ENCODE measurements at places on chromosomes 6 and 20.
A peak's percentile ranks its signal among the peaks of the same experiment; 100 is the strongest.

DNA sequence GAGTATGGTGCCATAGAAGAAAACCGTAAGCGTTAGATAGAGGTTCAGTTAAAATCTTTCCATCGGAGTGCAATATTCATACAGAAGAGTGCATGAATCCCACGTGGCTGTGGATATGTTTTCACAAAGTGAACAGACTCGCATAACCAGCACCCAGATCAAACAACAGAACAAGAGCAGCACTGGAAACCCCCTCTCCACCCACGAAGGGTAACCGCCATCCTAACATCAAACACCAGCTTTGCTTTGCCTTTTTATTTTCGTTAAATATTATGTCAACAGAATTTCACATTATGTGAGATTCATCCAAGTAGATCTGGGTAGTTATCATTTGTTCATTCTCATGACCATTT is 4.7 kb downstream of the GTSF1L start:
- no peak for DNase-seq

- no peak for DNase-seq
Measured at GRCh38 chr6:4778086-4778485, 1.9 kb downstream of the CDYL start.

DNA sequence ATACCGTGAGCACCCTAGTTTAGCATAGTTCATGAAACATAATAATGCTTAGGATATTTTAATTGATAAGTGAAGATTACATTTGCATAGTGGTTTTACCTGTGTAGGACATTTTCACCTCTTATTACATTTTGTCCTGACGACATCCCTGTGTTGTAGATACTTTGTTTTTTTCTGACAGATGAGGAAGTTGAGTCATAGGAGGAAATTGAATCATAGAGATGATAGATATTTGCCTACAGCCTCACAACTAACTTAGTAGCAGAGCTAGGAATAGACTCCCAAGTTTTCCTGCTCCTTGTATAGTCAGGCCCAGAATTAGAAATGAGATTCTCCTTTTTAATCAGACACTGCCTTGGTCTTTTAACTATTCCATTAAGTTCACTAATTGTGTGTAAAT is 100.5 kb upstream of the SUPT3H start:
- peak; percentile 79 for DNase-seq

DNA sequence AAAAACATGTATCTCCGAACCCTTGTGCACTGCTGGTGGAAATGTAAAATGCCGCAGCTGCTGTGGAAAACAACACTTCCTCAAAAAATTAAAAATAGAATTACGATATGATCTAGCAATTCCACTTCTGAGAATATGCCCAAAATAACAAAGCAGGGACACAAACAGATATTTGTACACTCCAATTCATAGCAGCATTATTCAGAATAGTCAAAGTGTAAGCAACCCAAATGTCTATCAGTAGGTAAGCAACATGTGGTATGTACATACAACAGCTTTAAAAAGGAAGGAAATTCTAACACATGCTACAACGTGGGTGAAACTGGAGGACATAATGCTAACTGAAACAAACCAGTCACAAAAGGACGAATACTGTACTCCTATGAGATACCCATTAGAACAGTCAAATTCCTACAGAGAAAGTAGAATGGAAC is 5.7 kb upstream of the RAB5IF start:
- no peak for DNase-seq

GRCh38 chr20:45798935-45799642 is 7.3 kb downstream of the DNTTIP1 start:
- peak; percentile 72 for DNase-seq

DNA sequence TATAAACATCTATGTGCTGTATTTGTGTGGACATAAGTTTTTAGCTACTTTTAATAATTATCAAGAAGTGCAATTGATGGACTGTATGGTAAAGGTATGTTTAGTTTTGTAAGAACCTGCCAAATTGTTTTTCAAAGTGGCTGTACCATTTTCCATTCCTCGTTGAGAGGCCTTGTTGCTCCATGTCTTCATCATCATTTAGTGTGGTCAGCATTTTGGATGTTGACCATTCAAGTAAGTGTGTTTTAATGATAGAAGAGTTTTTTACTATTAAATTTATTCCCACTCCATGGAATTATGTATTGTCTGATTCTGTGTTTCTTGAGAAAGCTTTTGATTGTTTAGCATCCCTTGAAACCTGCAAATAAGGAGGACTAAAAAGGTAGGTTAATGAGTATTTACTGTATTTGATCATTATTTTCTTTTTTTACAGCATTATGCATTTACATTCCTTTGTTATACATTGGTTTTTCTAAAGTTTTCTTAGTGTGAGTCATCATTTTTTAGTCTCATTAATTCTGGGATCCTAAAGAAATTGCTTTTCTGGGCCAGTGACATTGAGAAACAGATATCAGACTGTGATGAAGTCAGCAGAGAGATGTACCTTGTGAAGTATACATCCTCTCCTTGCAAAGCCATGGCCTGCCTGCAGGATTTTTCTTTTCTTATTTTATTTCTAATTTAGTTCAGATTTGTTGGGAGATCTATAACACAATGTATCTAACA is 312.8 kb upstream of the PTCHD4 start:
- no peak for DNase-seq

- no peak for DNase-seq
Measured at GRCh38 chr6:43402820-43403219, 24.5 kb upstream of the ABCC10 start.

- no peak for DNase-seq
Measured at GRCh38 chr6:41470331-41471063, 75.7 kb upstream of the FOXP4 start.

DNA sequence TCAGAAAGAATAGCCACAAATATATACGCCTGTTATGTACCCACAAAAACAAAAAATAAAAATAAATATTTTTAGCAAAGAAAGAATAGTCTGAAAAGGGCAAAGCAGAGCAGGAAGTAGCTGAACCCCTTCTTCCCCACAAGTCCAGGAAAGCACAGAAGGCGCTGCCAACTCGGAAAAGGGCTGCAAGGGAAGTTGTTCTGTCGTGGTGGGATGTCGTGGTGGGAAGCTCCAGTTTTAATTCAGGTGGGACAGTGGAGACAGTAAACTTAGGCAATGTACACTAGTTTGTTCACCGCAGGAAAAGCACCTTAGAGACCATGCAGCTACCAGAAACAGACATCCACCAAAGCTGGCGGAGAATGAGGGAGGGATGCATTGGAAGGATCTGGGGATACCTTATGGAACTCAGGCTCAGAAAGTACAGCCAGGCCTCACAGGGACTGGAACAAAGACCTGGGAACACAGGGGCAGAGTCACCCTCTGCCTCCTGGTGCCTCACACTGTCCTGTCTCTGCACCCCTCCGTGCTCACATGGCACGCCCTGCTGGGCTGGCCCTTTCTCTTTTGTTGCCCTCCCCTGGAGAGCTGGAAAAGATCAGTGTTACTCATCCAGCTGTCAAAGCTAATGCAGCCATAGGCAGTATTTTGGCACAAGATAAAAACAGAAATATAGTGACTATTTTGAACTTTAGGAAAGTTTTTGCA is 3.3 kb upstream of the APMAP start:
- DNase-seq, result no peak

DNA sequence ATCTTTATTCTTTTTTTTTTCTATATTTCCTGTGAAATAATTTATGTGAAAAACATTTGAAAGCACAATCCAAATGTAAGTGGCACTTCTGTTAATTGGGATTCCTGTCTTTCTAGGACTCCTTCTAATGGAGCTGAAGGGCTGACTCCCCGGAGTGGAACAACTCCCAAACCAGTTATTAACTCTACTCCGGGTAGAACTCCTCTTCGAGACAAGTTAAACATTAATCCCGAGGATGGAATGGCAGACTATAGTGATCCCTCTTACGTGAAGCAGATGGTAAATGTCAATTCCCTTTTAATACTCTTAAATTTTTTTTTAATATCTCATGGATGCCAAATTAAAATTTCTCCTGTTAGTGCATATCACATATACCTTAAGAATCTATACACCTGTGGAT is 35.0 kb downstream of the CDC5L start:
- no peak for DNase-seq

DNA sequence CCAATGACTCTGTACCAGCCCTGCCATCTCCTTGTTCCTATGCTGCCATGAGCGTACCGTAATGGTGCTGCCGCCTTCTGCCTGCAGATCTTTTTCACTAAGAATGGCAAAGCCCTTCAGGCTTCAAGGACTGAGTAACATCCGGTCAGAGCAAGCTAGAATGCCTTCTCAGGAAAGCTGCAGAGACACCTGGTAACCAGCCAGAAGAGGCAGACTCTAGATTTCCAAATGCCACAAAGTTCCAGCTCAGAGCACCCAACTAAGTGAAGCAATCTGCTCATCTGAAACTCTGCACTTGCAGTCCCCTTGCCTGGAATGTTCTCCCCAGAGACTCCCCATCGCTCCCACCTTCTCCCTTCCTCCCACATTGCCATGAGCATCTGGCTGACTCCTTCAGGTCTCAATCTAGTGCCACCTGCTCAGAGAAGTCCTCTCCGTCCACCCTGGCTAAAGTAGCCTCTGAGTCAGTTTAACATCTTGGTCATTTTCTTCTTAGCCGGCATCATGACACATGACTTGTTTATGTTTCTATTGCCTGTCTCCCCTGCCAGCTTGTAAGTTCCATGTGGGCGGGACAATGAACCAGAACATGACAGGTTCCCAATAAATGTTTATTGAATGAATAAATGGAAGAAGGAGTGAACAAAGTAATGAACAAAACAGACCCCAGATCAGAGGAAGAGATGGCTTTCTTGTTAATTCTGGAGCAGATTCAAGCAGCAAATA is 6.9 kb upstream of the OCSTAMP start:
- DNase-seq, result no peak

GRCh38 chr6:167442245-167442644 is 117.4 kb downstream of the TTLL2 start:
- no peak for DNase-seq

GRCh38 chr20:59391975-59392374 is 91.6 kb downstream of the EDN3 start:
- no peak for DNase-seq

- no peak for DNase-seq
Measured at GRCh38 chr6:107310362-107310761, 149.0 kb downstream of the PDSS2 start.

DNA sequence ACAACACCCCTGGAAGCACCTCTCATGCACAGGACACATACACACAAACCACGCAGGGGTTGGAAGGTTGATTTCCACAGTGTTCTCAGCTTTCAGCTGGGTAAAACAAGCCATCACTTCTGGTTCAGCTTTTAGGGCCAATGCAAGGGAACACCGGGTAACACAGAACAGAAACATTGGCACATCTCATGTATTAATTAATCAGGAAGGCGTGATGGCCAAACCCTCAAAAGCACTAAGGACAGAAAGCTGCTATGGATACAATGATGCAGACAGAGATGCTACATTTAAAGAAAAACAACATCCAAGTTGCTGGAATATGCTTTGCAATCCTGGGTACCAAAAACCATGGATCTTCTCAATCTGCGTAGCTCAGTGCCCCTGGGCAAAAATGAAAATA is 104.3 kb upstream of the BEND6 start:
- DNase-seq, result no peak

DNA sequence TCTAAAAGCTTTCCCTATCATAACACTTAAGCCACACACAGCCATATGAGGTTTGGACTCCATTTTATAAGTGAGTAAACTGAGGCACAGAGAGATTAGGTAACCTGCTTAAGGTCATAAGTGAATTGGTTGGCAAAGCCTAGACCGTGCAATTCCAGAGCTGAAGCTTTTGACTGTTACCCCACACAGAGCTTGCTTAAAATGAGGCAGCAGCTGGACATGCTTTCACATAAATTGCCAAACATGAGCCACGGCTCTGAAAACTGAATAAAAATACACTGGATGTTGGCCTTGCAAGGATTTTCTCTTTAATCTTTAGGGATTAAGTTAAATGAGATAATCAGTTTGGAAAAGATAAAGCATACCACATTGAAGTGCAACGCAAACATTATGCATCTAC is 2.5 kb downstream of the RIPOR2 start:
- no peak for DNase-seq

GRCh38 chr20:38893056-38893564 is 33.1 kb upstream of the FAM83D start:
- DNase-seq, result no peak

- no peak for DNase-seq
Measured at GRCh38 chr6:170151804-170152123, 139.1 kb downstream of the DLL1 start.

DNA sequence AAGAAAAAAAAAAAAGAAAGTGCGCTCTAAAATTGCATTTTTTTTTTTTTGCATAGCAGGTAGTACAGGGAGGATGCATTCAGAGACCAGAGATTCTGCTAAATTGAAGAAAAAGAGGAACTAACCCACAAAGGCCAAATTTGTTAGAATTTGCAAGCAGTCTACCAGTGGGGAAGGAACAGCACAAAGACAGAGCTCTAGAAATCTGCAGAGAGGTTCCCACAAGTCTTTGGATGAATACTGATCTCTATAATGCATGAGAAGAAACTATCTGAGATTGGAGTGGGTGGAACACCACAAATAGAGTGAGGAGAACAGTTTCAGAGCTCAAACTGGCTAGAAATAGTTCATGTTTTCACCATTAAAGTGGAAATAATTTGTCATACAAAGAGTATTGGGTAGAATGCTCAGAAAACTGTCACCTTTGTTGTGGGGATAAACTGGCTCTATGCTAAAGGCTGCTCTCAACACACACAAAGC is 79.6 kb upstream of the AHI1 start:
- DNase-seq, result peak; percentile 14

DNA sequence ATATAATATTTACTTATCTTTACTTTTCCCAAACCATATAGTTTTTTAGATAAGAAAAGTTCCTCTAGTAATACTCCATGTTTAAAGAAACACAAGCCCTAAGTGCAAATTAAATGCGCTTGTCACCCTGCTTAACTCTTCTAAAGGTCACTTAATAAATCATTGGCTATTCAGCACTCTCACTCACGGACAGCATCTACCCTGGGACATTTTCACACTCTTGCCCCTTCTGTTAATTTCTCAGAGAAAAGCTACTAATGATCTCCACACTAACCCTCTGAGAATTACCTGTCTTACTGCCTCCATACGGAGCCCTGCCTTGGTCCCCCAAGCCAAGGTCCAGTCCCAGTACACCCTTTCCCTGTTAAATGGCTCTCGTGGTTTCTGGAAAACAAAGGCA is 102.2 kb downstream of the NRN1 start:
- no peak for DNase-seq

DNA sequence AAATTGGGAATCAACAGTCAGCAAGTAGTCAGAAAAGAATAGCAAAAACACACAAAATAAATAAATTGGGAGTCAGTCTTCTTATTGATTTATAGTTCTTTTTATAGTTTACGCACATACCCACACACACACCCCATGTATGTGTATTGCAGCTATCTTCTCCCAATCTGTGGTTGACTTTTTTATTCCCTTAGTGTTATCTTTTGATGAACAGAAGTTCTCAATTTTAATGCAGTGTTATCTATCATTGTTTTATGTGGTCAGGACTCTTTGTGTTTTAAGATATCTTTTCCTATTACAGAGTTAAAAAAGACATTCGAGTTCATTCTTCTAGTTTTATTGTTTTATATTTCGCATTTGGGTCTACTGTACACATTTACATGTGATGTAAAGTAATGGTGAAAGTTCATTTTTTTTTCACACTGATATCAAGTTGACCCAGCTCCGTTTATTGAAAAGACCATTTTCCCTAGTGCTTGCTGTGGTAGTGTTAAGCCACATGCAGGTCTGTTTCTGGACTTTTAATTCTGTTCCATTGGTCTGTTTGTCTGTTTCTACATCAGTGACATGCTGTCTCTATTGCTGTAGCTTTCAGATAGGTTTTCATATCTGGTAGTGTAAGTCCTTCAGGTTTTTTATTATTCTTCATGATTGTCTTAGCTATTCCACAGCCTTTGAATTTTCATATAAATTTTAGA is 78.4 kb downstream of the ZFAND3 start:
- DNase-seq, result no peak

- no peak for DNase-seq
Measured at GRCh38 chr20:34165018-34165619, 53.1 kb upstream of the EIF2S2 start.
